Right renal pelvis (tissue), 4 donors: ENCODE measurements at places on chromosomes 3 and 15. TPM values are rescaled to one million over a fixed set of nuclear protein-coding genes. Genes with fewer than 3 reads are reported as not detected.
A peak's percentile ranks its signal among the peaks of the same experiment; 100 is the strongest.

DNA sequence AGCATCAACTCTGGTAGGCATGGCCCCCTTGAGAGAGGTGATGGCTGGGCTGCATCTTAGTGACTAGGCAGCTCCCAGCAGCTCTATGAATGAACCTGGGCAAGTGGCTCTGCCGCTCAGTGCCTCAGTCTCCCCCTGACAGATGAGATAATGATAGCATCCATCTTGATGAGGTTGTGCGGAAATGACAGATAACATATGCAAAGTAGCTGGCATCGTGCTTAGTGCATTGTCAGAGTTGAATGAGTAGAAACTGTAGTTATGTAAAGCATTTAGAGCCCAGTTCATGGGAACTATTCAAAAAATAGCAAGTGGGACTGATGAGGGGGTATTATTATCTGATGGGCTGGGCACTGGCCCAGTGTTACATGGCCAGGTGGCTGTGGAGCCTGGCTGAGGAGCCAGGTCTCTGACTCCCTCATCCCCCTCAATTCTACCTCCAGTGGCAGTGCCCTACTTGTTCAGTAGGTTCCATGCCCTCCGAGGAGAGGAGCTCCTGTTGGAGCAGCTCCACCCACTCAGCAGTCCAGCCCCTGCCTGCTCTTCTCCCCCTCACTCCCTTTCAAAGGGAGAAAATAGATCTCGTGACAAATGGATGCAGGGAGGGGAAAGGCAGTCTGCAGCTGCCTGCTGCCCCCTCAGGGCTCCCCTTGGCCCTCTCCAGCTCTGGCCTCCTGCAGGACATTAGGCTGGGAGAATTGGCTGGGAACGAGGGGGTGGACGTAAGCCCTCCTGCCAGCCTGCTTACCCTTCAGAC lies 6.6 kb downstream of the PRKCD start:
- no peak for DNase-seq

- DNase-seq, result peak; percentile 10
Observed at GRCh38 chr15:59104602-59104911, 389 bp upstream of the CCNB2 start.

- DNase-seq, result peak; percentile 32
Observed at GRCh38 chr3:99562138-99562537, 76.3 kb upstream of the COL8A1 start.

DNA sequence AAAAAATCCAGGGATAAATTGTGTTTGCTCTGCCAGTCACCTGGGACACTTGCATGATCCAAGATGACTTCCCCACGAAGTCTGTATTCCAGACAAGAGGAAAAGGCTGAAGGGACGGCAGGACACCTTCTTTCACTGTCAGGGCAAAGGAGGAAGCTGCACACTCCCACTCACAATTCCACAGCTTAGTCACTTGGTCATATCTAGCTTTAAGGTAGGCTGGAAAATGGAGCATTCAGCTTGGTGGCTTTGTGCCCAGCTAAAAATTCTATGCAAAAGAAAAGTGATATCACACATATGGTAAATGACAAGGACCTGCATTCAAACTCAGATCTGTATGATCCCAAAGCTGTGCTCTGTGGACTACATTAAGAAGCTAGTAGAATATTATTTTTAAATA lies 109.2 kb upstream of the TPM1 start:
- no peak for DNase-seq

- DNase-seq, result no peak
Observed at GRCh38 chr15:64623347-64623996, 151.9 kb downstream of the RBPMS2 start.

DNA sequence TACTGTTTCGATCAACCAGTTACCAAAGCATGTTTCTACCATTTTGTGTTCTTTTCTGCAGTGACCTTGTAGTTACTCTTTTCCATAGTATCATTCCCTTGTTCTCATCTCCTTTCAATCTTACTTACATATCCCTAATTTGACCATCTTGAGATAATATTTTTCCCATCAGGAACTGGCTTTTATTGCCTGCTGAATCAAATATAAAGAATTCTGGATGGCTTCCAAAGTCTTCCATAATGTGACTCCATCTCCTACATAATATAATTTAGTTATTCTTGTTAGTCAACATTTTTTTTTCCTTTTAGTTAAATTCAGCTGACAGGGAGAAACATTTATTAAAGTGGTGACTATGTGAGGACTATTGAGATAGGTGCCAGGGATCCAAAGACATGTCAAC lies 7.0 kb downstream of the USP8 start:
- DNase-seq, result no peak

- no peak for DNase-seq
Observed at GRCh38 chr3:36596419-36596818, 167.9 kb downstream of the DCLK3 start.

GRCh38 chr3:148077318-148077923 lies 620.3 kb upstream of the AGTR1 start:
- no peak for DNase-seq

DNA sequence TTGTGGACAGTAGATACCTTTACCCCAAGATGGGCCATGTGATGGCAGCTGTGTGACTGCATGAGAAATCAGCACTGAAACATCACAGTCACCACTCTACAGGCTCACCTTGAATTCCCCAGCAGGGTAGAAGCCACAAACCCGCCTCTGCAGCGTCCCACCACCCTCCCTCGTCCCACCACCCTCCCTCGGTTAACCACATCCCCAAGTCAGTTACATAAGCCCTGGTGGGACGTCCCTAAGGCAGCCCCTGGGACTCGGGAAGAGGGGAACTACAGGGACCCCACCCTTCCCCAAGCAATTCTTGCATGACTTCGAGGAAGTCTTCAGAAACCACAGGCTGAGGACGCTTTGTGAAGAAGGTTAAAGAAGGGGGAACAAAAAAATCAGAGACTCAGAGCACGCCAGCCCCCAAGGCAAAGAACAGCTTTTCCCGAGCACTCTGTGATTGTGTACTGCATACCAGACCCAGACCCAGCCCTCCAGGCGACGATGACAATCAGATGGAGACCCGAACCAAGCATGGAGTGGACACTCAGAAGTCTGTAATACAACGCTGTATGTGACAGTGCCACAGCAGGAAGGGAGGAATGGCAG lies 60.5 kb downstream of the SH3BP5 start:
- DNase-seq, result no peak

GRCh38 chr15:85967553-85967952 lies 112.1 kb upstream of the AGBL1 start:
- DNase-seq, result no peak

GRCh38 chr3:118943597-118943996 lies 91.0 kb downstream of the IGSF11 start:
- no peak for DNase-seq

GRCh38 chr3:38121832-38122461 lies 15.0 kb downstream of the ACAA1 start:
- DNase-seq, result no peak

The TM6SF1 gene
- polyA plus RNA-seq, result 2.5 TPM

The SEMA3G gene
- polyA plus RNA-seq, result 28.6 TPM

The IRAK2 gene
- 0.91 TPM for polyA plus RNA-seq

The LSAMP gene
- 13.6 TPM for polyA plus RNA-seq

The ADAMTS17 gene
- 2.3 TPM for polyA plus RNA-seq

The C3orf33 gene
- polyA plus RNA-seq, result 13.8 TPM

The GOLGA6L24 gene
- not detected for polyA plus RNA-seq
